ENCODE measurements at places on chromosomes 16 and 17.
A peak's percentile ranks its signal among the peaks of the same experiment; 100 is the strongest.

DNA sequence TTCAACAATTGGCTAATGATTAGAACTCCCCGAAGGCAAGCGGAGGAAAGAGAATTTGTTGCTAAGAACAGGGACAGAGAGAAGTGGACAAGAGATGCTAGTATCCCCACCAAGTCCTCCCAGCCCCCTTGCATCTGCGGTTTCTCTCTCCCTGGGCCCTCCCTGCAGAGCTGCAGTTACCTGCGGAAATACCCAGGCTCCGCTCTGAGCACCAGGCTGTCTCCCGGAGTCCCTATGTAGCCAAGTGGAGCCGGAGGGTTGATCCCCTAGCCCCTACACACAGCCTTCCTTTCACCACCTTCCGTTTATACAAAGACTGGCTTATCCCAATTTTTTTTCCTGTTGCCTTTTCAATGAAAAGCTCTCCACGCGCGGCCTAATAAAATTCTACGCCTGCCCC, 834.4 kb downstream of the KCNJ2 start:
- no peak overlapping the region for H3K4me3 ChIP-seq
- H3K27me3 ChIP-seq: no peaks in the 10 kb centered on the region
- no peak for DNase-seq

GRCh38 chr17:3572231-3572630, 14.6 kb upstream of the TRPV3 start:
- no peak overlapping the region for H3K27ac ChIP-seq
- H3K4me1 ChIP-seq: no peaks in the 10 kb centered on the region
- no peak for DNase-seq
- H3K27me3 ChIP-seq: no peaks in the 10 kb centered on the region
- no peaks in the 10 kb centered on the region for H3K36me3 ChIP-seq
- no peak overlapping the region for H3K4me3 ChIP-seq

GRCh38 chr16:66516509-66516807, 33.5 kb downstream of the TK2 start:
- no peak for DNase-seq
- peaks cover 57% of the 10 kb centered on the region for H3K4me1 ChIP-seq
- H3K27ac ChIP-seq: peak overlapping the region; percentile 40
- no peaks in the 10 kb centered on the region for H3K27me3 ChIP-seq
- H3K36me3 ChIP-seq: peaks cover 12% of the 10 kb centered on the region
- no peak overlapping the region for H3K4me3 ChIP-seq

GRCh38 chr17:74453665-74454196, 12.7 kb upstream of the CD300A start:
- H3K4me1 ChIP-seq: peaks cover 36% of the 10 kb centered on the region
- H3K27ac ChIP-seq: no peak overlapping the region

DNA sequence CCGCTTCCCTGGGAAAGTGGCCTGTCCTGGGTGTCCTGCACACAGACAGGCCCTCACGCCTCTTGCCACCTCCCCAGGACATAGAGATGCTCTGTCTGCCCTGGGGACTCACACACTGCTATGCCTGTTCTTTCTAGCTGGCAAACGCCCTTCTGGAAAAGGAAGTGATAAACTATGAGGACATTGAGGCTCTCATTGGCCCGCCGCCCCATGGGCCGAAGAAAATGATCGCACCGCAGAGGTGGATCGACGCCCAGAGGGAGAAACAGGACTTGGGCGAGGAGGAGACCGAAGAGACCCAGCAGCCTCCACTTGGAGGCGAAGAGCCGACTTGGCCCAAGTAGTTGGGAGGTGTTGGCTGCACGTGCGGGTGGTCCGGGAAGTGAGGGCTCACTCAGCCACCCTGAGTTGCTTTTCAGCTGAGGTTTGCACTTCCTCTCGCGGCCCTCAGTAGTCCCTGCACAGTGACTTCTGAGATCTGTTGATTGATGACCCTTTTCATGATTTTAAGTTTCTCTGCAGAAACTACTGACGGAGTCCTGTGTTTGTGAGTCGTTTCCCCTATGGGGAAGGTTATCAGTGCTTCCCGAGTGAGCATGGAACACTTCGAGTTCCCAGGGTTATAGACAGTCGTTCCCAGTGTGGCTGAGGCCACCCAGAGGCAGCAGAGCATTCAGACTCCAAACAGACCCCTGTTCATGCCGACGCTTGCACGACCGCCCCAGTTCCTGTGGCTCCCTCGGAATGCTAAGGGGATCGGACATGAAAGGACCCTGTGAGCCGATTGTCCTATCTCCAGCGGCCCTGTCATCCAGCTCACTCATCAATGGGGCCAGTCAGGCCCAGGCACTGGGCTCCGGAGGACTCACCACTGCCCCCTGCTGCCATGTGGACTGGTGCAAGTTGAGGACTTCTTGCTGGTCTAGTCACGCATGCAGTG, 3.5 kb upstream of the RPL13 start:
- peaks cover 23% of the 10 kb centered on the region for H3K4me1 ChIP-seq
- no peak overlapping the region for H3K27ac ChIP-seq
- peaks cover 65% of the 10 kb centered on the region for H3K36me3 ChIP-seq
- DNase-seq: peak; percentile 46

DNA sequence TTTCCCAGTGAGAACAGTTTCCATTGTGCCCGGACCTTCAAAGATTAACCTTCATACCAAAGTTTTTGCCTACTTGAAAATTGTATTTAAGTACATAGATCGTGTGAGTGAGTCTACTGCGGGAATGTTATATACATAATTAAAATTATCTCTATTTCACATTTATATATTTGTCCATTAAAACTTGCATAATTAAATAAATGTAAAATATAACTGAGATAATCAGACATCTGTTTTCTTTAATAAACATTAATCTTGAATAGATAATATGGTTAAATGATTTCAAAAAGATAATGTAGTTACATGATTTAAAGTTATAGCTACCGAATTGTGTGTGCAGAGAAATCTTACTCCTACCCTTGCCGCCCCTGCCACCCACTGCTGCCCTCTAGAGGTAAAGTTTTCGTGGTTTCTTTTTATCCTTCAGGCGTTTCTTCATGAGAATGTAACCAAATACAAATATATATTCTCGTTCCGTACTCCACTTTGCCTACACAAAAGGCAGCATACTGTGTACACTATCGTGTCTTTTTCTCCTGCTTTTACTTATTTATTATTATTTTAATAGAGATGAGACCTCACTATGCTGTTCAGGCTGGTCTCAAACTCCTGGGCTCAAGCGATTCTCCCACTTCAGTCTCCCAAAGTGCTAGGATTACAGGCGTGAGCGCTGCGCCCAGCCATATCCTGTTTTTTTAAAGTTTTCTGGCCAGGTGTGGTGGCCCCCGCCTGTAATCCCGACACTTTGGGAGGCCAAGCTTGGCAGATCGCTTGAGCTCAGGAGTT, 35.6 kb downstream of the RPA1 start:
- no peak overlapping the region for H3K27ac ChIP-seq
- H3K27me3 ChIP-seq: no peaks in the 10 kb centered on the region
- H3K4me1 ChIP-seq: no peaks in the 10 kb centered on the region
- H3K36me3 ChIP-seq: peaks cover 17% of the 10 kb centered on the region
- peak; percentile 22 for DNase-seq

- no peak for DNase-seq
- H3K4me3 ChIP-seq: no peak overlapping the region
- no peaks in the 10 kb centered on the region for H3K36me3 ChIP-seq
- no peaks in the 10 kb centered on the region for H3K27me3 ChIP-seq
- H3K27ac ChIP-seq: no peak overlapping the region
Observed at GRCh38 chr17:69142175-69142802, 594 bp upstream of the ABCA6 start.

- H3K27me3 ChIP-seq: peaks cover 8% of the 10 kb centered on the region
- no peak for DNase-seq
- H3K36me3 ChIP-seq: peaks cover 4% of the 10 kb centered on the region
Observed at GRCh38 chr17:39635614-39636176, 1.2 kb upstream of the STARD3 start.

- H3K27ac ChIP-seq: no peak overlapping the region
- no peaks in the 10 kb centered on the region for H3K27me3 ChIP-seq
- H3K36me3 ChIP-seq: no peaks in the 10 kb centered on the region
- H3K4me3 ChIP-seq: peak overlapping the region; percentile 52
- DNase-seq: no peak
- peaks cover 19% of the 10 kb centered on the region for H3K4me1 ChIP-seq
Observed at GRCh38 chr16:68529608-68529930, 9.5 kb upstream of the ZFP90 start.

DNA sequence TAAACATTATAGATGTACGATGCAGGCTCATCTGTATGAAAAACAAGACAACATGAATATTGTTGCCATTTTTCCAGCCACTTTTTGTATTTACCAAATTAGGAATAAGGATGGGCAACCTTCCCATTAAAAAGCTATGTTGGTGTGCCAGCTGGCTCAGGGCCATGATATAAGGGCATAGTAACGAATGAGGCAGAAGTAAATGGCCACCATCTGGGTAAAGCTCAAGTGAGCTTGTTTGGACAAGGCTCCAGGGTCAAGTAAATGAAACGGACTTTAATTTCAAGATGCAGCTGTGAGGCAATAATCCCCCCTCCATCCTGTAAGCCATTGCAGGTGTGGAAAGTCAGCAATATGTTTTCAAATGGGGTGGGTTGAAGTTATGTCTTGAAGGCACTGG, 930.9 kb upstream of the CDH8 start:
- no peaks in the 10 kb centered on the region for H3K4me1 ChIP-seq
- no peak for DNase-seq

Data from SJSA1 (cell line).